ENCODE measurements at places on chromosomes 7 and 10. TPM values are rescaled to one million over a fixed set of nuclear protein-coding genes. Genes with fewer than 3 reads are reported as not detected.

DNA sequence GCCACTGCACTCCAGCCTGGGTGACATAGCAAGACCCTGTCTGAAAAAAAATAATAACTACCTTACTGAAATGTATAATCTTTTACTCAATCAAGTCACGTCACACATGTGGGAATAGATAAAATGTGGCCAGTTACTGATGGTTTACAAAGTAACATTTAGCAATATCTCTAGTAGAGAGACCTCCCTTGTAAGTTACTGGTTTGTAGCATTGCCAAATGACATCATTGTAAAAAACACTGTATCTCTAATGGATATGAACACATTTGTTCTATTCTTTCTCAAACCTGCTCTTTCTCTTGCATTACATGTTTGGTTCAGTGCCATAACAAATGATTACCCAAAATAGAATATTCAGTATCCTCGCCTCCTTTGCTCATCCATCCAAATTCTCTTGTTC, 18.8 kb downstream of the TET1 start:
- no peak for DNase-seq

SAP25 gene
- not detected for total RNA-seq

DNA sequence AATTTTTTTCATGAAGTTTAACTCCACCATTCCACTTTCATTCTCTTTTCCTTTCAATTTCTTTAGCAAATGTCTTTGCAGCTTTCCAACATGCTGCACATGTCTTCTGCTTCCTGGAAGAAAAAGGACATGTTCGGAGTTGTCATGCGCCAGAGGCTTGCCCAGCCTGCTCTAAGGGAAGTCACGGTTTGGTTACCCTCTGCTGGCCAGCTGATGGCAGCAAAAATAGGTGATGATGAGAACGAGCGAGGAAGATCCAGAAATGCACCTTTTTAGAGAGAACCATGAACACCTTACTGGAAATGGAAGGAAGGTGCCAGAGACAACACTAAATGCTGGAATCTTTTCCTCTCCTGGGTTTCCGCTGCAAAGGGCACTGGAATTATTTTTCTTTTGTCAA, 4.9 kb upstream of the ZSCAN21 start:
- DNase-seq, result no peak

- DNase-seq, result no peak
Measured at GRCh38 chr10:90417029-90417428, 440.8 kb downstream of the HTR7 start.

GRCh38 chr10:6202098-6202683, 541 bp upstream of the PFKFB3 start:
- no peak for DNase-seq

TUBAL3 gene
- not detected for total RNA-seq
